ENCODE measurements at places on chromosomes 7 and 10.
A peak's percentile ranks its signal among the peaks of the same experiment; 100 is the strongest.

GRCh38 chr7:131365838-131366237 is 38.2 kb downstream of the MKLN1 start:
- DNase-seq, result no peak

DNA sequence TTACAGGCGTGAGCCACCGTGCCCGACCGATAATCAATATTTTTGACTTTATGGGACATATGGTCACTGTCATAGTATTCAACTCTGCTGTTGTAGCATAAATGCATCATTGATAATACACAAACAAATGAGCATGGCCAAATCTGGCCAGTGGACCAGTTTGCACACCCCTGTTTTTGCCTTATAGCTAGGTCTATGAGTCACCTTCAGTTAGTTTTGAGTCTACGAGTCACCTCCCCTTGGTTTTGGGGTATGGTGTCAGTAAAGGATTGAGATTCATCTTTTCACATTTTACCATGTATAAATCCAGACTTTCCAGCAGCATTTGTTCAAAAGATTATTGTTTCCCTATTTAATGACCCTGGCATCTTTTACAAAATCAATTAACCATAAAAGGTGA is 362.5 kb upstream of the NRP1 start:
- no peak for DNase-seq

- DNase-seq, result no peak
Measured at GRCh38 chr7:25087855-25088254, 37.2 kb downstream of the CYCS start.

DNA sequence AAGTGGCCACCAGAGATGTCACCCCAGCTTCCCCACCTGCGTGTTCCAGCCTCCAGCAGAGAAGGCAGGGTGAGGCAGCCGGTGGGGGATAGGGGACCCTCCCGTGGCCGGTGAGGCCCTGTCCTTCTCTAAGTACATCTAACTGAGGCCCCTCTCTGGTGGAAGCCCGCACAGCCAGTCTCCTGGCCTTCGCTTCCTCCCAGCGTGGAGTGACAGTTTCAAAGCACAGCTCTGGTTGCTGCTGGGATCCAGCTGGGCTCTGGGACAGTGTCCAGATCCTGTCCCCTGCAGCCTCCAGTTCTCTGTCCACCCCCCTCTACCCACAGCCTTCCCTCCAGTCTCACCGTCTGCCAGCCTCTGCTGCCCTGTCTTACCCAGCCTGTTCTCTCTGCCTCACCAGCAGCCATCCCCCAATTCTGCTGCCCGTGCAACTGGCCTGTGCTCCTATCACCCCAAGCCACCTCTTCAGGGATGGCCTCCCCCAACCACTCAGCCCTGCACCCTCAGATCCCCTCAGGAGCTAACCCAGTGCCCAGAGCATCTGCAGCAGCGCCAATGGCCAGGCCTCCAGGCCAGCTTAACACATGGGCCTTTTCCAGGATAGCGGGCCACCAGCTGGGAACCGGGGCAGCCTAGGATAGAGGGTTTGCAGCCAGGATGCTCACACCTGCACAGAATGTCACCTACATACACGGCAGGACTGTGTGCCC is 16.3 kb upstream of the SH2B2 start:
- no peak for DNase-seq

DNA sequence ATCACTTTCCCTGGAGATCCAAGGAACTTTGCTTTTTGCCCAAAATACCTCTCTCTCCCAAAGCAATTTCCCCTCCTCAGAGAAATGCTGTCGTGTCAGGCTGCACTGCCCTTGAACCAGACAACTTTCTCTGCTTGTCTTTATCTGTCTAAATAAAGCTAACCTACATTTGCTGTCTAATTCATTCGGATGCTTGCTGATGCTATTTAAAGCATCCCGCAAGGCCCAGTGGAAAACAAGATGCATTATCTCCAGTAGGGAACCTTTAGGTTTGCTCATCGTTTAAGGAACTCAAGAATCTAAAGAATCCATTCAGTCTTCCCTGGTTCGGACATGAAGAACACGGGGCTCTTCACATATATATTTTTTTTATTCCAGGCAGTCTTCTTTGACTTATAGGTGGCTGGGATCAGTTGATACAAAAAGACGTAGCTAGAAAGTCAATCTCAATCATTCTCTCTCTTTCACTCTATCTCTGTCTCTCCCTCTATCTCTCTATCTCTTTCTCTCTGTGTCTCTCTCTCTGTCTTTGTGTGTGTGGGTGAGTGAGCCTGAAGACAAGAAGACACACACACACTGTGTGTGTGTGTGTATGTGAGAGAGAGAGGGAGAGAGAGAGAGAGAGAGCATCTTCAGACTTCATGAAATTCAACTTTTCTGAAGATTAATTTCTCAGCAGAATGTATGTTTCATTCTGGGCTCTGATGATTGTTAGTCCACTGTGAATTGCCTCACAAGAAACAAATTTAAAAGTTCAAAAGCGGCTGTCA is 92.8 kb upstream of the MKLN1 start:
- DNase-seq, result no peak

- DNase-seq, result no peak
Measured at GRCh38 chr10:88946200-88946599, 6.4 kb downstream of the ACTA2 start.

DNA sequence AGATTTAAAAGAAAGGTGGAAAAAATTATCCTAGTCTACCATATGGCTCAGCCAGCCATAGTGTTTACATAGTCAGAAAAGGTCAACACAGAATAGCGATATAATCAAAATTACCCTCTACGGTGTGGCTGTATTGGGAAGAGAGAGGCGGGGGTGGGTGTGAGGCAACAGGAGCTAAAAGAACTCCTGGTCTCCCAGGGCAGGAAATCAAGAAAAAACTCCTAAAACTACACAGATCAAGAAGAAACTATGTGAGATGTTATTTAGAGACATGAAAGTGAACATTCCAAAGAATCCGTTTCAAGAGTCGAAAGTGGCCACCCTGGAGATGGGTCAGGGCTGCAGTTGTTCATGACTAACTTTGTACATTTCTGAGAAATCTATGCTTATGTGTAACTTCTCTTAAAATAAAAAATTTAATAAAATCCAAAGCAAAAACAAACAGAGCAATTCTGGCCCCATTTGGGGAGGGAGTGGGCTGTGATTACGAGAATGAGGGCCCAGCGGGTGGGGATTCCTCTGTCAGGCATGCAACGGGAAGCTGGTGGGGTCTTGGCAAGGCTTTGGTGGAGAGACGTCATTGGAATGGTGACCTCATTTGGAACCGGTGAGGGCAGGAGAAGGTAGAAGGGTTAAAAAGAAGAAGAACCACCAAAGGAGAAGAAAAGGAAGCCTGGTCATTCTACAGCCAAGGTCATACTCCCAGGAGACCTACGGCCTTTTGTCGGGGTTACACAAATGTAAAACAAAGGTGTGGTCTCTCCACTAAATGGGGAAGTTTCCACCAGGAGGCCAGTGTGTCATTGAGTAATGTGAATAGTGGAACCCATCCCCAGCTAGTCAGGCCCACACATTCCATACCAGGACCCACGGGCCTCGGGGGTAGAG is 71.2 kb upstream of the DUSP5 start:
- DNase-seq, result no peak

DNA sequence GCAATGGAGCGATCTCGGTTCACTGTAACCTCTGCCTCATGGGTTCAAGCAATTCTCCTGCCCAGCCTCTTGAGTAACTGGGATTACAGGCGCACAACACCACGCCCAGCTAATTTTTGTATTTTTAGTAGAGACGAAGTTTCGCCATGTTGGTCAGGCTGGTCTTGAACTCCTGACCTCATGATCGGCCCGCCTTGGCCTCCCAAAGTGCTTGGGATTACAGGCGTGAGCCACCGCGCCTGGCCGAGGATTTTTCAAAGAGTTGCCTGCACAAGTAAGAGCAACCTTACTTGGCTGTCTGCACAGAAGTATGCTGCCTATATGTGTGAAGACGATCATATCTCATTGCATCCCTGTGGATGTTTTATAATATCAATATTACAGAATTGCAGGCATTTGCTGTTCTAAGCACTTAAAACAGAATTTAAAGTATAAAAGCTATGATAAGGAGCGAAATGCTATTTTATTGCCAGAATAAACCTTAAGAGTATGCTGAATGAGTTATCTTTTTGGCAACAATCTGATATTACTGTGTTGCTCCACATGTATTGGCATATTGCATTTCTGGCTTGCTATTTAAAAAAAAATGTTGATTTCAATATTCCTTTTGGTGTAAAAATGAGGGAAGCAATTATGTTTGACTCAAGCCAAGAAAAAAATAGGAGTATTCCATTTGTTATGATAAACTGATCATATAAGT is 379.4 kb upstream of the SEMA3D start:
- DNase-seq, result no peak

DNA sequence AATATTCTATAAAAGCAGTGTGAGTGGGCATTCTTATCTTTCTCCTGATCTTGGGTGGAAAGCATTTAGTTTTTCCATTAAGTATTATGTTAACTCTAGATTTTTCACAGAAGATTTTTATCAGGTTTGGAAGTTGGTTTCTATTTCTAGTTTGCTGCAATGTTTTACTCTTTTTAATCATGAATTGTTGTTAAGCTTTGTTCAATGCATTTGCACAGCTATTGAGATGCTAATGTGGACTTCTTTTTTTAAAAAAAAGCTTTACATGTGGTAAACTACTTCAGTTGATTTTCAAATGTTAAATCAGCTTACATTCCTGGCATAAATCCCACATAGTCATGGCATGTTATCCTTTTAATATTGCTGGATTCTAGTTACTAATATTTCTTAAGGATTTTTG is 363.6 kb upstream of the NRP1 start:
- no peak for DNase-seq

GRCh38 chr7:30938435-30939316 is 25.1 kb upstream of the GHRHR start:
- DNase-seq, result peak; percentile 68

GRCh38 chr7:2978408-2978807 is 65.3 kb downstream of the CARD11 start:
- peak; percentile 96 for DNase-seq

DNA sequence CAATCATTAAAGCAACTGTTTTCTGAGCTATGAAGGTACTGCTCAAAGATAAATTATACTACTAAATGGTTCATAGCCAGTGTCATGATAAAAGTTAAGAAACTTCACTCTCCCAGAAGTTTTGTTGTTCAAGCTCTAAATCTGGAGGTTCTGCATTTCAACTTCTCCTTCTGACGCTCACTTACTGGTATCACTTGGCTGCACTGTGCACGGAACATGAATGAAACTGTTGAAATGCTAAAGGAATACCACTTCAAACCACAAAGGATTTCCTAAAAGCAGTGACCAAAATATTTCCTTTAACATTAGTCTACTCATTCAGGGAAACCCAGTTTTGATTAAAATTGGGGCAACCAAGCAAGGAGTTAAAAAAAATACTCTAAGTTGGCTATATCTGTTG is 93.6 kb downstream of the UBE2H start:
- no peak for DNase-seq

- DNase-seq, result peak; percentile 87
Measured at GRCh38 chr7:6729492-6730342, 23.0 kb upstream of the ZNF12 start.

GRCh38 chr7:118153551-118154177 is 30.3 kb upstream of the LSM8 start:
- DNase-seq, result no peak

- no peak for DNase-seq
Measured at GRCh38 chr10:77212632-77213031, 425.0 kb downstream of the KCNMA1 start.

GRCh38 chr7:1531979-1532455 is 1.5 kb downstream of the MAFK start:
- DNase-seq, result no peak

GRCh38 chr7:44811093-44811492 is 14.6 kb downstream of the PPIA start:
- DNase-seq, result no peak

DNA sequence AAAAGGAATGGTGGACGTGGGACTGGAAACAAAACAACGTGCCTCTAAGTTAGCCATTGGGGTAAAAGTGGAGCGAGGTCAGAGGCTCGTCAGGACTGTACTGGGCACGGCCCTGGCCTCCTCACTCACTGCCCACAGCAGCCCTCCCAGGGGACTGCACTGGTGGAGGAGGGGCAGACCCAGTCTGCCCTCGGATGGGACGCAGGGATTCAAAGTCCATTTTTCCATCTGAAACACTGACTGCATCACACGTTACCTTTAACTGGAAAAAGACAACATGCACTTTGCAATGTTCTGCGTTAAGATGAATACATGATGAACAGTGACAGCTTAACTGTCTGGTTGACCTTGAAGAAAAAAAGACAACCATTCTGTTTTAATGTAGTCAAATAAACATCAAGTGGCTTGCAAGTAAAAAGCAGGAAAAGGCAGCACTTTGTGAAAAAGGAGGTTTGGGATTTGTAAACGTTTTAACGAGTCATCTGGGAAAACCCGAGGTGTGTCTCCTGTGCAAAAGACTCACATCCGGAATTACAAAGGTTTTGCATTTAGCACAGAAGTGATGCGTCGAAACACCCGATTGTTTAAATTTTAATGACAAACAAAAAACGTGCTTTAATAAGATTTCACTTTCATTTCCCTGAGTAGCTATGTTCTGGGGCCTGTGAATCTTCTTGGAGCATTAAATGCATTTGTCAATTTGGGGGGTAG is 18.8 kb downstream of the KLF6 start:
- DNase-seq, result no peak

GRCh38 chr10:11874568-11875493 is 51.7 kb downstream of the PROSER2 start:
- peak; percentile 78 for DNase-seq

DNA sequence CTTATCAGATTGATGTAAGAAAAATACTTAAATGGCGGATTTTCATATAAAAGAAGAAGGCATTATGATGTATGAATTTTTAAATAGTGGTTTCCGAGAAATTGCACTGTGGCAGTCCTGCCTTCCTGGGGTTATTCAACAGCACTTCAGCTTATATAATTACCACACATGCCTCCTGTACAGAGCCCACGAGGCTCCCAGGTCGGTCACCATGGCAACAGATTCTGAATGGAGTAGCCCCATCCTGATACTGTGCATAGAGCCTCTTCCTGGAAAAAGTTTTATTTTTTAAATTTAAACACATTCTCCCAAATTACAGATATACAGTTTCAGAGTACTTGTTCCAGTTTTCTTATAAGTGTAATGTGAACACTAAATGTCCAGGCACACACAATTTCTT is 15.9 kb upstream of the ASB4 start:
- DNase-seq, result no peak

DNA sequence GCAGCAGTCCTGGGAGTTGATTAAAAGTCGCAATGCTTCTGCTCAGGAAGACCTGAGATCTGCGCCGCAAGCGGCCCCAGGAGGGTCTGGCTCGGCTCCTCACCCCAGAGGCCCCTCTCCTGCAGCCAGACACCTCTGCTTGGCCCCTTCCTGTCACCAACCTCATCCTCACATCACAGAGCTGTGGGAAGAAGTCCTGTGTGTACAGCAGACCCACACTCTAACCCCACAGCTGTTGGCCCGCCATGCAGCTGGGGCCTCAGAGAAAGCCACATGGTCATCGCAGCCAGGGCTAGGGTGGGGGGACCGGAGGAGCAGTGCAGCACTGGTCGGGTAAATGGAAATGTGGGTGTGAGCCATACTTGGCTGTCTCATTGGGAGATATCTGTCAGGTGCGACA is 97.7 kb downstream of the RGS10 start:
- no peak for DNase-seq

All from activated naive CD8-positive, alpha-beta T cell treated with anti-CD3 and anti-CD28 coated beads for 36 hours (primary cell).